Left ventricle myocardium superior (tissue), 1 donor: ENCODE measurements at places on chromosomes 5 and 9. TPM values are rescaled to one million over a fixed set of nuclear protein-coding genes. Genes with fewer than 3 reads are reported as not detected.

MYOT gene
- total RNA-seq: 8.7 TPM

DNA sequence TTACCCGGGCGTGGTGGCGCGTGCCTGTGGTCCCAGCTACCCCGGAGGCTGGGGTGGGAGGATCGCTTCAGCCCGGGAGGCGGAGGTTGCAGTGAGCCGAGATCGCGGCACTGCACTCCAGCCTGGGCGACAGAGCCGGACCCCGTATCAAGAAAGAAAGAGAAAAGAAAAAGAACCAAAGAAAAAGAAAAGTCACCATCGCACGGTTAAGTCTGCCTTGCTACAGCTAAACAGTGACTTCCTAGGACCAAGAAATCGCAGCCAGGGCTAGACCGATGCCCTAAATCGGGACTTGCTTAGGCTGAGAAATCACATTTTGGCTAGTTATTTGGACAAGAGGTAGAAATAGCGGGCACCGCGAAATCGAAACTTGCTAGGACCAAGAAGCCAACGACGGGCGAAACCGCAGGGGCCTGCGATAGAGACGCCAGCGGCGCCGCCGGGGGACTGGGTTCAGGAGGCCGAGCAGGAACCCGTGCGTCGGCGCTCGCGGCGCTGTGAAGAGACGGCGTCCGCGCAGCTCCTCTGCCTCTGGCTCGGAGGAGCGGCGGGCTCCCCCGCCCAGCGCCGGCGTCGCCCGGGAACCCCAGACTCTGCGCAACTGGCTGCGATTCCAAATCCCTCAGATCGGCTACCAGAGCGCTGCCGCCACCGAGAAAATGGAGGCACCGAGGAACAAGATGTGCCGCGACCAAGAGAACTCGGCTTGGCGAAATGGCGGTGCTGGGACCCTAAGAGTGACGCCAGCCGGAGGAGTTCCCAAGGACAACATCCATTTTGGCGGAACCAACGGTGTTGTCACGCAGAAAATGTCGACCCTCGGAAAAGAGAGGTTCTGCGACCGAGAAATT lies 26.1 kb upstream of the ANXA2R start:
- peak; percentile 87 for DNase-seq

DNA sequence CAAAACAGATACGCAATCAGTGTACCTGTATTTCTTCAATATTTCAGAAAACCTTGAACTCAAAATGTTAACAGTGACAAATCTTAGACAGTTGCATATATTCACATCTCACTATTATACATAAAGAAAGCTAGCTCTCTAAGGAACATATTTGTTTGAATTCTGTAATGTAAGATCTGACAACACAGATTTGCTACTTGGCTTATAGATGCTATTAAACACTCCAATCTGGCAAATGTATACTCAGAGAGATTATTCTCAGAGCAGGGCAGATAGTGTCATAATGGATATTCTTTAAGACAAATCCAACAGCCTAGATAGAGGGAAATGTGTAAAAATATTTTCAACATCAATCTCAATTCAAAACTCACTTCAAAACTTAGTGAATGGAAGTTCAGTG lies 794.5 kb upstream of the CDH9 start:
- no peak for DNase-seq

RNF44 gene
- total RNA-seq: 32.4 TPM
